ENCODE measurements at places on chromosomes 3 and 15. TPM values are rescaled to one million over a fixed set of nuclear protein-coding genes. Genes with fewer than 3 reads are reported as not detected.

Gene PLXNA1
- total RNA-seq = 13.8 TPM

Gene HDC
- total RNA-seq = not detected

Gene EAF2
- total RNA-seq = 2.7 TPM

Gene CTDSPL2
- 48.1 TPM for total RNA-seq

Gene LSG1
- 30.0 TPM for total RNA-seq

Gene ACAD9
- total RNA-seq = 51.7 TPM

Gene IL17RD
- 28.0 TPM for total RNA-seq

Gene KLHL40
- total RNA-seq = not detected

Gene C3orf22
- total RNA-seq = 0.12 TPM

Gene NDUFB4
- total RNA-seq = 58.2 TPM

Gene CGNL1
- total RNA-seq = 13.6 TPM
